Cardiac muscle cell (in vitro differentiated cells and primary cell): ENCODE measurements at places on chromosomes 2 and 18. TPM values are rescaled to one million over a fixed set of nuclear protein-coding genes. Genes with fewer than 3 reads are reported as not detected.
A peak's percentile ranks its signal among the peaks of the same experiment; 100 is the strongest.

DNA sequence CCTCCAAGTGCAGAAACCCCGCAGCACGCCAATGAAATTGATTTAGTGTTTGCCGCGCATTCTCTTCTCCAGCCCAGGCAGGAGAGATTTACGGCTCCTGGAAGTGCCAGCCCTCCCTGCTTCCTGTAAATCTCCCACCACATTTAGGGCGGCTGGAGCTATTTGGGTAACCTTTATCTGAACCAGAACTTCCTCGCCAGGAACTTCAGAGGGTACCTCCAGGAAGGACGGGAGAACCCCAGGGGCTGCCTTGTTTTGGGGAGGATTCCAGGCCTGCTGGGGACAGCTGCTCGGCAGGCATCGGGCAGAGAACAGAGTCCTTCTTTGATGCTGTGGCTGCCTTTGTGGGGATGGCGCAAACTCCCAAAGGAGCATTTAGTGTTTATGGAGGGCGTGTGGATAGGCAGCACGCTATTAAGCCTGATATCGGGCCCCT, 122.0 kb upstream of the MYCN start:
- no peak for DNase-seq
- H3K4me1 ChIP-seq, result peaks cover 24% of the 10 kb centered on the region
- no peak overlapping the region for H3K4me3 ChIP-seq
- no peak overlapping the region for H3K27ac ChIP-seq
- H3K36me3 ChIP-seq, result no peaks in the 10 kb centered on the region

Gene KCNF1
- 1.3 and 1.4 TPM in 2 replicates for total RNA-seq

DNA sequence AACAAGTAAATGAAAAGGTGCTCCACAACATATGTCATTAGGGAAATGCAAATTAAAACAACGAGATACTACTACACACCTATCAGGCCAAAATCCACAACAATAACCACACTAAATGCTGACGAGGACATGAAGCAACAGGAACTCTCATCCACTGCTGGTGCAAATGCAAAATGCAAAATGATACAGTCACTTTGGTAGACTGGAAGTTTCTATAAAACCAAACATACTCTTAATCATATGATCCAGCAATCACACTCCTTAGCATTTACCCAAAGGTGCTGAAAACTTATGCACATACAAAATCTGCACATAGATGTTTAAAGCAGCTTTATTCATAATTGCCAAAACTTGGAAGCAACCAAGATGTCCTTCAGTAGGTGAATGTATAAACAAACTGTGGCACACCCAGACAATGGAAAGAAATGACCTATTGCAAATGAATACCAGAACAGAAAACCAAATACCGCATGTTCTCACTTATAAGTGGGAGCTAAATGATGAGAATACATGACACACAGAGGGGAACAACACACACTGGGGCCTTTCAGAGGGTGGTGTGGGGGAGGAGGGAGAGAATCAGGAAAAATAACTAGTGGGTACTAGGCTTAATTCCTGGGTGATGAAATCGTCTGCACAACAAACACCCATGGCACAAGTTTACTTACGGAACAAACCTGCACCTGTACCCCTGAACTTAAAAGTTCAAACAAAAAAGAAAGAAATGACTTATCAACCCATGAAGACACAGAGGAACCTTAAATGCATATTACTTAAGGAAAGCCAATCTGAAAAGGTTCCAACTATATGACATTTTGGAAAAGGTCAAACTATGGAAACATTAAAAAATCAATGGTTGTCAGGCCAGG, 80.4 kb downstream of the ASXL2 start:
- no peaks in the 10 kb centered on the region for H3K27me3 ChIP-seq
- peaks cover 8% of the 10 kb centered on the region for H3K36me3 ChIP-seq
- no peak overlapping the region for H3K27ac ChIP-seq
- DNase-seq, result no peak

DNA sequence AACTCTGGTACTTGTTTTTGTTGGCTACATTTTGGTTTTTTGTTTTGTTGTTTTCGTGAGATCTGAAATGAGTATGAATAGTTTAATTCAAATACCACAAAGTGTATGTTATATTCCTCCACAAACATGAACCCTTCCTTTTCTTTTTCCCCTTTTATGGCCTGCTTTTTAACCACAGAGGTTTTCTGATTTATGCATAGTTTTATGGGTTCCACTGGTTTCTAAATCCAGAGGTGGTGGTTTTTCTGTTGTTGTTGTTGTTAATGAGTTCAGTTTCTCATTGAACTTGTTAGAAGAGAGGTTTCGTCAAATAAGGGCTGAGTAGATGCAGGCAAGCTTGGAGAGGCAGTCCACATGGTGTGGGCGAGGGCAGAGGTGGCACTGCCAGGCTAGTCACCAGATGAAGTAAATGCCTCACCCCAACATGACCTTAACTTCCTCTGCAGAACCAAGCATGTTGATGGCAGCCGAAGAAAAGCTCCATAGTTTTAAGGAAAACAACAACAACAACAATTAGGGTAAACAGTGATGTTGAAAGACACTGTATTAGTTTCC, 72.5 kb downstream of the RIF1 start:
- no peaks in the 10 kb centered on the region for H3K4me1 ChIP-seq
- H3K27ac ChIP-seq, result no peak overlapping the region
- no peaks in the 10 kb centered on the region for H3K27me3 ChIP-seq
- peaks cover 8% of the 10 kb centered on the region for H3K36me3 ChIP-seq
- no peak for DNase-seq

GRCh38 chr2:27134781-27135477, 493 bp upstream of the PREB start:
- H3K4me3 ChIP-seq, result no peak overlapping the region

Gene OTOF
- total RNA-seq, result 0.04 TPM in 1 of 2 replicates, not detected in the other

DNA sequence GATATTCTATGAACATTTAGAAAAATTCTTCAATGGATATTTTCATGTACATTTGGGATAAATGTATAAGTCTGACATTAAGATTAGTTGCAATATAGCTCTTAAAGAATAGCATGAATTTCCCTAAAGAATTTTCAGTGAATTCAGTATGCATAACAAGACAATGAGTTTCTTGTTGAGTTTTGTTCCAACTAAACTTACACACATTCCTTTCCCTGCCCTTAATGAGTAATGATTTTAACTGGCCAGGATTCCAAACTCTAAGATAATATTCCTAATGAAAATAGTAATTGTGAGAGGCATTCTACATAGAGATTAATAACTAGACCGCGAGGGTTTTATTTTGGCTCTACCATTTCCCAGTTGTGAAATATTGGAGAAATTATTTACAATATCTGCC, 390.3 kb upstream of the GALNT5 start:
- no peak overlapping the region for H3K27ac ChIP-seq
- no peaks in the 10 kb centered on the region for H3K4me1 ChIP-seq
- H3K27me3 ChIP-seq, result no peaks in the 10 kb centered on the region
- DNase-seq, result peak; percentile 10
- H3K4me3 ChIP-seq, result no peak overlapping the region

DNA sequence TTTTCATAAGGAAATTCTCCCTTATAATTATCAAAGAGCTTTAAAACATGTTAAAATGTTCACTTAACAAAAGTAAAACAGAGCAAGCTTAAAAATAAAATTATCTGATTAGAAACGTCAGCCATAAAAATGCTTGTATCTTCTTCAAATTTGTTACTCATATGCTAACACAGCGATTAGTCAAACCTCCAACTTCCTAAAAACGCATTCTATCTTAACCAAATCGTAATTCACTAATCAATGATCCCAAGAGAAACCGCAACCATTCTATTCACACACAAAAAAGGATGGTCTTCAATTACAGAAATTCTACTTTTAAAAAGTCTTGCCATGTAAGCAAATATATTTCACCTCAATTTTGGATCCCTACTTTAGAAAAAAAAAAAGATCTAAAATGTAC, 1.9 kb downstream of the STK17B start:
- H3K27ac ChIP-seq, result no peak overlapping the region
- H3K36me3 ChIP-seq, result no peaks in the 10 kb centered on the region
- peak overlapping the region; percentile 84 for H3K4me3 ChIP-seq
- H3K4me1 ChIP-seq, result peaks cover 9% of the 10 kb centered on the region

GRCh38 chr2:120948662-120949011, 213.0 kb downstream of the GLI2 start:
- H3K36me3 ChIP-seq, result no peaks in the 10 kb centered on the region
- peaks cover 5% of the 10 kb centered on the region for H3K4me1 ChIP-seq
- H3K4me3 ChIP-seq, result no peak overlapping the region
- no peak for DNase-seq
- H3K27me3 ChIP-seq, result no peaks in the 10 kb centered on the region

DNA sequence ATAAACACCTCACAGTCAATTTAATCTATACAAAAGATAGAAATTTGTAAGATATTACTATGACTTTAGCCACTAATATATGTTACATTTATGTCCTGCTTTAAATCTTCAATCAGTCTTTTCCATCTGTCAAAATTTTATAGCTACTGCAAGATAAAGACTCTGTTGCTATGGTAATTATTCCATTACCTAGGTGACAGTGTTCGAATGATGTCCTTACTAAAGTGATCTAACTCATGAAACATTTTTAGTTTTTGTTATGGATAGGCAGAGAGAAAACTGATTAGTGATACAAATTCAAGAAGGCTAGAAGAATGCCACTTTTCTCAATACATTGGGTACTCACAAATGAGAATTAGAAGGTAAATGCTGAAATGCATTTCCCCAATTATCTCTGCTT, 359.9 kb upstream of the FSHR start:
- H3K4me3 ChIP-seq, result no peak overlapping the region
- DNase-seq, result no peak
- H3K27ac ChIP-seq, result no peak overlapping the region
- no peaks in the 10 kb centered on the region for H3K27me3 ChIP-seq

Gene CD226
- total RNA-seq, result 0.21 and 0.71 TPM in 2 replicates

Gene LMAN1
- 65.5 and 68.1 TPM in 2 replicates for total RNA-seq

DNA sequence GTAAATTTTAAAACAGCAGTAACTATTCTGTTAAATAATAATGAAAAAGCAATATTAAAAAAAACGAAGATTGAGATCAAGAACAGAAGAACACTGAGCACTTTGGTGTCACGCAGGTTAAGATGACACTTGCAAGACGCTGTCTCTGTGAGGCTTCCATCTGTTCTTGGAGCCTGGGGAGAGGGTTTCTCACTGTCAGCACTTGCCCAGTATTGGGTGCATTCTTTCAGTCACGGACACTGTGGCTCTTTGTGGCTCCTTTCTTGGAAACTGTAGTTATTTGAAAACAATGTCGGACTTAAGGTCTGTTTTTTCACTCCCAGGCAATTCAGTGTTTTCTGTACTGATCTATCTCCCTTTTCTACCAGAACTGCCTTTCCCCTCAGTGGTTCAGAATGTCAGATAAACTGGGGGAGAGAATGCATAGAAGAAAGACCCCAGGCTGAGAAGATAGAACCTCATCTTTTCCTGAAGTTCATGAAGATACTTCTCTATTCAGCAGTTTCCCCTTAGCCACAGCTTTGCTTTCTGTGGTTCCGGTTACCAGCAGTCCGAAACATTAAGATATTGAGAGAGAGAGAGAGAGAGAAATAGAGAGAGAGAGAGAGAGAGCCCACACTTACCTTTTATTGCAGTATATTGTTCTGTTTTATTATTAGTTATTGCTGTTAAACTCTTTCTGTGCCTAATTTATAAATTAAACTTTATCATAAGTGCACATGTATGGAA, 283.3 kb downstream of the DCDC2C start:
- no peaks in the 10 kb centered on the region for H3K36me3 ChIP-seq
- H3K27ac ChIP-seq, result no peak overlapping the region

DNA sequence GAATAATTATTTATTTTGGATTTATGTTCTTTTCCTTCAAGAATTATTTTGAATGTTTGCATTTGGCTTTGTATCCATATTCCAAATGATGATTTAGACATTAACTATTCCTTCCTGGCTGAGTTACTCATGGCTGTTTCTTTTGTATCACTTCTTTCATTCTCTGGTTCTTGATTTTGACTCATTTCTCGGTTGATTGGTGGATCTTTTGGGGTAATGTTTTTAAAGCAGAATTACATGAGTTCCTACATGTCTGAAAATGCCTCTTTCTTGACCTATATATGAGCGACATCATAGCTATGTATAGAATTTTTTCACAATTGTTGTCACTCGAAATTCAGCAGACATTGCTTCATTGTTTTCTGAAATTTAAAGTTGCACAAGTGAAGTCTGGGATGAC, 39.5 kb downstream of the CYP26B1 start:
- DNase-seq, result peak; percentile 18
- no peaks in the 10 kb centered on the region for H3K36me3 ChIP-seq
- H3K4me1 ChIP-seq, result no peaks in the 10 kb centered on the region

DNA sequence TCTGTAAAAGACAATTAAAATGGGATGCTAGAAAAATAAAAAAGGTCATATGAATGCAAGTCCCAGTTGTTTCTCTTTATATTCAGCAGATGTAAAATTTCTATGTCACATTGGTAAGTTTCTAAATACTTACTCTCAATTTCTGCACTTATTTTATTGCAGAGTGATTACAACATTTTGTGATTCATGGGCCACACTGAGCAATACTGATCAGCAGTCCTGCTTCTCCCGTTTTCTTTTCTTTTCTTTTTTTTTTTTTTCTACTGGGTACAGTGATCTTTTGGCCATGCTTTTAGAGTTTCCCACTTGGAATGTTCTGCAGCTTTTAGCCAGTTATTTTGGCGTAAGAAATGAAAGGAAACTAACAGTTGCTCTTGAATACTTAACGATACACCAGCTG, 38.8 kb downstream of the LIMS1 start:
- H3K4me3 ChIP-seq, result no peak overlapping the region
- H3K27me3 ChIP-seq, result no peaks in the 10 kb centered on the region
- no peak overlapping the region for H3K27ac ChIP-seq
- H3K4me1 ChIP-seq, result peaks cover 28% of the 10 kb centered on the region
- H3K36me3 ChIP-seq, result no peaks in the 10 kb centered on the region
- no peak for DNase-seq

Gene RAB17
- total RNA-seq, result 2.9 and 4.7 TPM in 2 replicates

Gene RBM45
- 10.7 and 13.3 TPM in 2 replicates for total RNA-seq

Gene ALLC
- not detected in 2 replicates for total RNA-seq

- DNase-seq, result no peak
- no peak overlapping the region for H3K4me3 ChIP-seq
- no peak overlapping the region for H3K27ac ChIP-seq
- H3K36me3 ChIP-seq, result no peaks in the 10 kb centered on the region
- H3K27me3 ChIP-seq, result no peaks in the 10 kb centered on the region
- H3K4me1 ChIP-seq, result no peaks in the 10 kb centered on the region
Observed at GRCh38 chr2:122157158-122157557, 401.7 kb downstream of the TSN start.

Gene FSHR
- 0.95 and 1.9 TPM in 2 replicates for total RNA-seq

- DNase-seq, result no peak
- H3K27me3 ChIP-seq, result no peaks in the 10 kb centered on the region
- H3K36me3 ChIP-seq, result peaks cover 4% of the 10 kb centered on the region
- no peak overlapping the region for H3K27ac ChIP-seq
- H3K4me1 ChIP-seq, result peaks cover 16% of the 10 kb centered on the region
- H3K4me3 ChIP-seq, result no peak overlapping the region
Observed at GRCh38 chr2:48519593-48519992, 10.4 kb upstream of the STON1 start.

- no peak overlapping the region for H3K4me3 ChIP-seq
- H3K27me3 ChIP-seq, result no peaks in the 10 kb centered on the region
- H3K27ac ChIP-seq, result no peak overlapping the region
- H3K36me3 ChIP-seq, result no peaks in the 10 kb centered on the region
- no peak for DNase-seq
Observed at GRCh38 chr2:191188550-191189093, 37.8 kb upstream of the STAT4 start.

- H3K4me1 ChIP-seq, result peaks cover 15% of the 10 kb centered on the region
- no peaks in the 10 kb centered on the region for H3K27me3 ChIP-seq
- H3K36me3 ChIP-seq, result no peaks in the 10 kb centered on the region
- H3K27ac ChIP-seq, result no peak overlapping the region
Observed at GRCh38 chr18:46570134-46570533, 86.9 kb downstream of the LOXHD1 start.
